ENCODE measurements at places on chromosomes 6 and 20. TPM values are rescaled to one million over a fixed set of nuclear protein-coding genes. Genes with fewer than 3 reads are reported as not detected.

SLC4A11 gene
- total RNA-seq, result 0.82 TPM

- no peak for DNase-seq
These were observed 113.6 kb downstream of the HDGFL1 start for GRCh38 chr6:22682979-22683378.

SAMD3 gene
- total RNA-seq, result 0.32 TPM

DNA sequence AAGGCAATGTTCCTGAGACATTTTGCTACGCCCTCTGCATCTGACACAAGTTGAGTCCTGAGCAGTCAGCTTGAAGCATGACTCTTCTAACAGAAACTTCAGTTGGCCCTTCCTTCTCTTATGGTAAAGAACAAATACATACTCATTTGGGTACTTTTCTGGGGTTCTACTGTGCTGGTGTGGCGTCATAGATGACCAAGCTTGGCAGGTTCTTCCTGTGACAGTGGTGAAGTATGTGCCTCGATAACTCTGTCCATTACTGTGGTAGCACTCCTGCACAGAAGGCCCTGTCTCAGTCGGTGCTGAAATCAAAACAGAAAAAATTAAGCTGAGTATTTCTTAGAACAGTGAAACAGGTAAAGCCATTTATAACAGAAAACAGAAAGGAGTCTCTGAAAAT is 152.5 kb downstream of the SLC22A3 start:
- DNase-seq, result no peak

NRSN1 gene
- total RNA-seq, result not detected
